K562 (cell line): ENCODE measurements at places on chromosomes 1 and 21. TPM values are rescaled to one million over a fixed set of nuclear protein-coding genes. Genes with fewer than 3 reads are reported as not detected.

DNA sequence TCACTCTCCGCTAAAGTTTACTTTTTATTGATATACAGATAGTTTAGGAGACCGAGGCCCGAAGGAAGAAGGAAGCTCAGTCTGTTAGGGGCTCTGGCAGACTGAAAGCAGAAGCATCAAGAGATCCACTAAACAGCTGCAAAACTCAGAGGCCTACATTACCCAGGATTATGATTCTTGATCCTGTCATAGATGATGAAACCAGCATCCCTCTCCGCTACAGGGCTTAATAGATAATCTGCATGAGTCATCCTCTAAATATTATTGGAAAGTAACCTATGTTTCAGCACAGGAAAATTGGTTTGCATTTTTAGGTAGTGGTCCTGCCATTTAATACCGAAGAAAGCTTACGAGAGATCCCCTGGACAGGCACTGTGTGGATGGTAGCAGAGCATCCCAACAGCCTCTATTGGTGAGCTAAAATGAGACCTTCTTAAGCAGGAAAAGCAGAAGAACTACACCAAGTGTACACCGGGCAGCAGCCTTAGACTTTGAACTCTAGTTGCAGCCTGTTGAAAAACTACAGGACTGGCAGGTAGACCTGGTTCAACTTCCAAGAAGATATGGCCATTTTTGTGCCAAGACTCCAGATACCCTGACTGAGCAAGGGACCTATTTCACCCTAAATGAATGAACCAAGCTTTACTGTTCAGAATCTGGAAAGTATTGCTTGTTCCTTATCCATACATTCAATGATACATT lies 6.8 kb downstream of the CASQ2 start:
- DNase-seq, result no peak

Gene SPATA21
- 0.13 TPM in 1 of 2 replicates, not detected in the other for total RNA-seq

Gene RIIAD1
- not detected in 2 replicates for total RNA-seq

DNA sequence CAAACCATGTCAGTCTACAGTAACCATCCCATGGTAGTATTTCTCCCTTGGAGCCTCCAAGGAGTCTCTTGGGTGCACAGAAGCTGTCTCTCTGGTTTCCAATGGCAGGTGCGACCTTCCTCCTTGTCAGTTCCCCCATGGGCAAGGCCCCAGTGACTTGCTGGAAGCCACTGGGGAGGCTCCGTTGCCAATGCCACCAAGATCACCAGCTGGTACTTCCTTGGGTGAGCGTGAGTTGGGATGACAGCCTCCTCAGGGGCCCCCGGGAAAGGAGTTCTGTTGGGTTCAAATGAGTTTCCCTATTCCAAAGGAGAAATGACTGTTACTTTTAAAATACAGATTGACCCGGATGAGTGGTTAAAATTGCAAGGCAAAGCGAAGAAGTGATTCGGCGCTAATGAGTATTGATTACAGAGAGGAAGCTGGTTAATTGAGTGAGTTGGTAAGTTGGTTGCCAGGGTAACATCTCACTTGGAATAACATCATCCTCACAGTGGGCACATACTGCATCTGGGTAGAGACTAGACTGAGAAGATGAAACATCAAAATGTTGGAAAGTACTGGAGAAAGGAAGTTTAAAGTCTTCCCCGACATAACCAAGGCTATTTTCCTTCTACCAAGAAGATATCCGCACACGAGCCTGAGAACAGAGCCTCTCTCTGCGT lies 53.0 kb upstream of the LAPTM5 start:
- DNase-seq, result no peak

DNA sequence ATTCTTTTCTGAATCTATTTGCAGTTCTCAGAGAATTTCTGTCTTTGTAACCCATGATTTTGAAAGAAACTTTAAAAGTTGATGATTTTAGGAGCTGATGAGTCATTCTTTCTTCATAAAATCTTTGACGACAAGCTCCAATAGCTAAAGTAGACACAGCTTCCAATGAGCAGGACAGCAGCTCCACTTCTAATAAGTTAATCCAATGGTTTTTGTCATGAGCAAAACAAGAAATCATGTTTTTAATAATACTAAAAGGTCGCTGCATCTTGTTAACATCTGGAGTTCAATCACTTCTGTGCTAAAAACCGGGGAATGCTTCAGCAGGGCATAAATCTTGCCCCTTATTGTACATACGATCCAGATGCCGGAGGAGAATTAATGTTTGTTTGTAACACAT lies 48.9 kb upstream of the GORAB start:
- DNase-seq, result no peak

DNA sequence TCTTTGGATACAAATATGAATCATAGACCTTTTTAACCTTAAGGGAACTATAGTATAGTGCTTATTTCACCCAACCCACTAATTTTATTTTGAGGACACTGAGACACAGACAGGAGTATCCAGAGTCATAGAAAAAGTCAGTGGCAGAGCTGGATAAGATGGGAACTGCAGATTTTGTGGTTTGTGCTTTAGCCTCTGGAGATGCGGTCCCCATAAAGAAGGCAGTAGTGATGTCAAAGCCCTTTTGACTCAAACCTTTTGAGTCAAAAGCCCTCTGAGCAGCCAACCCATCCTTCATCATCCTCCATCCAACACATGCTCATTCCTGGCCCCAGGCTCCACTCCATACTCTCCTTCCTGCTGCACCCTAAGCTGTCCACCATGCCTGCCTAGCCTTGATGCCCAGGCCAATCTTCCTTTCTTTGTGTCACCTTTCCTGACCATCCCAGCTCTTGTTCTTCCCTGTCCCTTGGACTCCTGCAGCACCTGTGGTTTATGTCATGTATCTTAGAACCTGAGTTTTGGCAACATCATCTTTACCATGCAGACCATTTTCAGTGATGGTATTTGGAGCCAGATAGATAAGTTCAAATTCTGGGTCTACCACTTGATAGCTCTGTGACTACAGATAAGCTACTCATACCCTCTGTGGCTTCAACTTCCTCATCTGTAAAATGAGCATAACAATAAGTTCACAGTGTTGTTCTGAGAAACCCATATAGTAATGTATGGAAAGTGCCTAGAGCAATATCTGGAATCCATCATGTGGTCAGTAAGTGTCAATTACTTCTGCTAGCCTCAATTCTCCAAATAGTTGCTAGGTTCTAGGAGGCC lies 20.1 kb downstream of the SLAMF1 start:
- peak; percentile 57 for DNase-seq

Gene ALX3
- total RNA-seq, result not detected in 2 replicates

DNA sequence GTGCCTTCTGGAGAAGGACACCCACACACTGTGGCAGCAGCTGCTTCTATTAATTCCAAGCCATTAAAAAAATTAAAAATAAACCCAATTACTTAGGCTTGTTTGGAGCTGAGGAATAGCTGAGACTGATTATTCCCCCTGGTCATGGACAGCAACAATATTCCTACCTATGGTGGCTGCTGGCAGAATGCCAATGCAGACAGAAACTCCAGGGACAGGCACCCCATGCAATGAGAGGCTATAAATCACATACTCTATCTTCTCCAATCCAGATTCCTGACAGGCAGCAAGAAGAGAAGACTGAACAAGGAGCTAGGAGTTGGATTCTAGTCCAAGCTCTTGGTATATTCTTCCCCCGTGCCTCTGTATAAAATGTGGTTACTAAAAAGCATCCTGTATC lies 275.4 kb upstream of the BEND5 start:
- no peak for DNase-seq

Gene CD244
- not detected in 2 replicates for total RNA-seq

Gene SLC25A24
- total RNA-seq, result 25.4 and 25.8 TPM in 2 replicates

- DNase-seq, result peak; percentile 47
Observed at GRCh38 chr1:16915627-16915973, 6.1 kb upstream of the CROCC start.

Gene IGSF3
- total RNA-seq, result 14.4 and 15.0 TPM in 2 replicates

Gene LPAR3
- 0.11 TPM in 2 replicates for total RNA-seq

- DNase-seq, result no peak
Observed at GRCh38 chr1:164876398-164877116, 317.6 kb downstream of the PBX1 start.

Gene FCAMR
- not detected in 2 replicates for total RNA-seq

GRCh38 chr21:25385911-25386474 lies 221.3 kb downstream of the MRPL39 start:
- DNase-seq, result peak; percentile 50

Gene RCAN3
- 0.42 and 0.84 TPM in 2 replicates for total RNA-seq

Gene BCL2L15
- 0.09 and 0.72 TPM in 2 replicates for total RNA-seq

GRCh38 chr1:61053712-61054600 lies 28.4 kb upstream of the NFIA start:
- peak; percentile 65 for DNase-seq

Gene CD1E
- total RNA-seq, result not detected in 2 replicates

GRCh38 chr1:231971397-231972110 lies 345.0 kb downstream of the DISC1 start:
- DNase-seq, result no peak

Gene RGS13
- total RNA-seq, result not detected in 2 replicates

GRCh38 chr1:54502342-54502741 lies 45.7 kb upstream of the ACOT11 start:
- DNase-seq, result no peak

DNA sequence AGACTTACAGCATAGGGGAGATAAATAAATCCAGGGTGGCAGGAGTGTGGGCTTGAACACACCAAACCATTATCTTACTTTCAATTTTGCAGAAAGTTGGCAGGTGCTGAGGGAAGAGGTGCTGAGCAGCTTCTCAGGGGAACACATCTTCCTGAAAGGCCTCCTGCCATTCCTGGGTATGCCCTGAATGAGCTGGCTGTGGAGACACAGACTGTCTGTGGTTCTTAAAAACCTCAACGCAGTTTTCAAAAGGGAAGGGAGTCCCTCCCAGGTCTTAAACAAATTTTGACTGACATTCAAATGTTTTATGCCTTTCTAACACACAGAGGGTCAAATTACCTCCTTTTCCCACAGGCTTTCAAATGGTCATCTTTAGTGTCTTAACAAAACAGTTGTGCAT lies 166.9 kb downstream of the TNFSF18 start:
- DNase-seq, result no peak

Gene LCE3D
- total RNA-seq, result not detected in 2 replicates

GRCh38 chr1:198132060-198132781 lies 24.6 kb upstream of the NEK7 start:
- DNase-seq, result no peak

Gene KCNN3
- 0.02 and 0.04 TPM in 2 replicates for total RNA-seq

- DNase-seq, result no peak
Observed at GRCh38 chr21:14589855-14590563, 43.9 kb upstream of the SAMSN1 start.

DNA sequence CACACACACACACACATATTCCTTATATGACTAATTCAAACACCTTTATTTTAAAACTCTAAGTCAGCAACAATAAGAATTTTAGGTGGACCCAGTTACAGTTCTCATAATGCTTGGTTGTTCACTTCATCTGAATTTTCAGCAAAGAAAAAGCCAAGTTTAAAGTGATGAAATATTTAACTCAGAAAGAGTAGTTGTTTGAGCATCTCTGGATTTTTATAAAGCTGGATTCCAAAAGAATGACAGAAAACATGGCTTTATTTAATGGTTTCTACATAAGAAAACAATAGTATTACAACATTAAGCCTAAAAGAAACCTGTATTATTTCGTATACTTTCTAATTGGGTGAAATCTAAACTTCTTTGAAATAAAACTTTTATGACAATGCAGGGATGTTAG lies 54.2 kb upstream of the ADAMTS5 start:
- DNase-seq, result no peak

DNA sequence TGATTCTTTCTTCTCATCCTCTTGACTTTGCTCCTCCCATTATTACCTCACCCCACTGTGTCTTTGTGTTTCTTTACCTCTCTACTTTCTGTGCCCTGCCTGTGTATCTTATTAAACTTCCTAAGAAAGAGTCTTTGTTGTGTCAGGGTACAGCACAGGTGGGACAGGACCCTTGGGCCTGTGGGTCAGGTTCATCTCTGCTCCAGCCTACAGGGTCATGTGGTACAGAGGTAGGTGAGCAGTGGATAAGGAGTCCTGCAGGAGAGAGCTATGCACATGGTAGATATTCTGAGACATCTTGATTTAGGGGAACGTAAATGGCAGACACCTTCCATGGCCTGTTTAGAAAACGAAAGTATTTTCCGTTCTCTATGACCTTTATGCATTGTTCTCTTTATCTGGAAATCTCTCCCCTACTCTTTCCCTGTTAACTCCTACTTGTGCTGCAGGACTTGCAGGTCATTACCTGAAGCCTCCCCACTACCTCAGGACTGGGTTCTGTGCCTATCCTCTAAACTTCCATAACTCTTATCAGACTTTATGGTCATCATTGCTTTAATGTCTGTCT lies 9.9 kb downstream of the GIPC2 start:
- no peak for DNase-seq

Gene AMY2B
- total RNA-seq, result 0.33 and 0.60 TPM in 2 replicates

DNA sequence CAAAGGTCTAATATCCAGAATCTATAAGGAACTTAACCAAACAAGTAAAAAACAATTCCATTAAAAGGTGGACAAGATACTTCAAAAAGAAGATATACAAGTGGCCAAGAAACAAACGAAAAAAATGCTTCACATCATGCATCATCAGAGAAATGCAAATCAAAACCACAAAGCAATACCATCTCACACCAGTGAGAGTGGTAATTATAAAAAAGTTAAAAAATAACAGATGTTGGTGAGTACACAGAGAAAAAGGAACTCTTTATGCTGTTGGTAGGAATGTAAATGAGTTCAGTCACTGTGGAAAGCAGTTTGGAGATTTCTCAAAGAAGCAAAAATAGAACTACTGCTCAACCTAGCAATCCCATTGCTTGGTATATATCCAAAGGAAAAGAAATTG lies 218.6 kb downstream of the SLC44A5 start:
- no peak for DNase-seq

DNA sequence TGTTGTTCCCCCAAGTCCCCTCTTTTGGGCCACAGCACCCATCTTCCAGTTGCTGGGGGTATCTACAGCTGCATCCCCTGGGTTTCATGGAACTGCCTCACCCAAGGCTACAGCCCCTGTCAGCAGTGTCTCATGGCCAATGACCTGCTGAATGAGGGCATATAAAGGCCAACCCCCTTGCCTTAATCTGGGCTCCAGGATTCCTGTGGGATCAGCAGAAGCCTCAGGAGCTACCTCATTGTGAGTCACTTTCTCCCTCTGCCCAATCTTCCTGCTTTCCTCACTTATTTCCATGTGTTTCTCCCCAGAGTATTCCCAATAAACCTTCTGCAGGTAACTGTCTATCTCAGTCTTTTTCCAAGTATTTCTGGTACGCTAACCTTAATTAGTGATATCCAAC lies 37.3 kb upstream of the SYT14 start:
- DNase-seq, result no peak
